Myocyte (in vitro differentiated cells): ENCODE measurements at places on chromosomes 2 and 18. TPM values are rescaled to one million over a fixed set of nuclear protein-coding genes. Genes with fewer than 3 reads are reported as not detected.

DNA sequence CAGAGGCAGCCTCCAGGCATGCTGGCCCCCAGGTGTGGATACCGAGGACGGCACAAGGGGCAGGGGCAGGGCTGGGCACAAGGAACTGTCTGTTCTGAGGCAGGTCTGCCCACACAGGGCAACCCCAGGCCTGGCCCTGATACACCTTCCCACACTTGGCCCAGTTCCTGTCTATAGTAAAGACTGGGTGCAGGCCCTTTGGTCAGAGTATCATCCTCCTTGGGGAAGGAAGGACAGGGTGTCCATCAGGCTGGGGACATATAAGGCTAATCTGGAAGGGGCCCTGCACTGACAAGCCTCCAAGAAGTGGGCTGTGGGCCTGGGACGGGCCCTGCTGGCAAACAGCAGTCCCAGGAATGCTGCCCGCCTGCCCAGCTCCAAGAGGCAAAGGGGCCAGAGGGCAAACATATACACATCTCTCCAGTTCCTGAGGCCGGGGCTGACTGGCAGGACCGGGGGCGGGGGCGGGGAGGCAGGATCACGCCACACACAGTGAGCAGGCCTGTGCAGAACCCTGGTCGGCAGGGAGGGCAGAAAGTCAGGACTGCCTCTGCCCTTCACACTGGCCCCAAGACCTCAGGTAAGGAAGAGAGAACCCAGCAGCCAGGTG is 18.9 kb downstream of the SDC1 start:
- no peak for DNase-seq

The EPC2 gene
- 16.0 and 20.6 TPM in 2 replicates for total RNA-seq

The TXNDC2 gene
- 0.10 TPM in 1 of 2 replicates, not detected in the other for total RNA-seq

The TLX2 gene
- 0.13 TPM in 1 of 2 replicates, not detected in the other for total RNA-seq

DNA sequence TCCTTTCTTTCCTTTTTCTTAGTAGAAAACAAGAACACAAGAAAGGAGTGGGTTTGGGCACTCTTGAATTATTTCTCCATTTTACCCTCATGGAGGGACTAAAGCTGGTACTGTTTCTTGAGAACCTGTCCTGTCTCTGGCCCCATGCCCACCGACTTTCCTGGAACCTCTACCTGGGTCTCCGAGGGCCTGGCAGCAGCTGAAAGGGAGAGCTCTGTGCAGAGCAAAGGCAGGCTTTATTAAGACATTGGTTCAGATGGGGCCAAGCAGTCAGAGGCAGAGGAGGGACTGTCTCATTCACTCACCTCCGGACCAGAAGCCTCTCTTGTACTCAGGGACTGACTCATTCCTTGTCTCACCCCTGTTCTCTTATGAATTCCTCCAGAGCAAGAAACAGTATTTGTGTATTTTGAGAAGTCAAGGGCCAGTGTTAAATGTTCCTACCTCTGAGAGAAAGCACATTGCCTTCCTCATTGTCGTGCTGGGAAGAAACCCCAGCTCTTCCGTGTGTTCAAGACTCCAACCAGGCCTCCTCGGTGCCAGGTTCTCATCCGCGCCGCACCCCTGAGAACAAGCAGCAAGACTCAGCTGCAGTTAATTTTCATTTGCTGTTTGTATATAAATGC is 201.9 kb upstream of the NT5C1B start:
- no peak for DNase-seq

GRCh38 chr18:5197461-5197860 is 404 bp upstream of the AKAIN1 start:
- no peak for DNase-seq

- DNase-seq, result no peak
These were observed 27.8 kb upstream of the MBOAT2 start for GRCh38 chr2:9031246-9031645.

The ASB18 gene
- 0.24 and 0.31 TPM in 2 replicates for total RNA-seq

DNA sequence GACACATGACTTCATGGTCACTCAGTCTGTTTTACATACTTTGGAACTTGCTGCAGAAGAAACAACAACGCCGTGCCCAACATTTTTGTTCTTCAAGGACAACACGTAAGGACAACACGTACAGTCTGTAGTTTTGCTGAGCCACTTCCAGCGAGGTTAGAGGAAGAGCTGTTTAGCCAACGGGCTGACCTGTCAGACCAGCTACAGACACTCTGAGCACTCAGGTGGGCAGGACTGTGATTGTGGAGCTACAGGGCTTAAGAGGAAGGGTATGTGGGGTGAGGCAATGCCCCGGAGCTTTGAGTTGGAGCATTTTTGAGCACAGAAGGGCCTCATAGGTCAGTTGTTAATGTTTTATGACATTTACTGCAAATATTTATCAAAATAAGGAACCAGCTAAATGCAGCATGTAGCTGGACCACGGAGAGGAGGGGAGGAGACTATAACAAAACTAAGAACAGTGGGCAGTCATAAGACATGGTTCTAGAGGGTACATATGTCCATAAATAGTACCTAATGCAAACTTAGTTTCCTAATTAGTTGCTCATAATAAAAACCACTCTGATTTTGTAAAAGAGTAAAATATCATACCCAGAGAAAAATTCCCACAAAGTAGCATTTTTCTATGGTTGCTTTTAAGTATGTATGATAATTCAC is 26.3 kb upstream of the NPC1 start:
- no peak for DNase-seq

DNA sequence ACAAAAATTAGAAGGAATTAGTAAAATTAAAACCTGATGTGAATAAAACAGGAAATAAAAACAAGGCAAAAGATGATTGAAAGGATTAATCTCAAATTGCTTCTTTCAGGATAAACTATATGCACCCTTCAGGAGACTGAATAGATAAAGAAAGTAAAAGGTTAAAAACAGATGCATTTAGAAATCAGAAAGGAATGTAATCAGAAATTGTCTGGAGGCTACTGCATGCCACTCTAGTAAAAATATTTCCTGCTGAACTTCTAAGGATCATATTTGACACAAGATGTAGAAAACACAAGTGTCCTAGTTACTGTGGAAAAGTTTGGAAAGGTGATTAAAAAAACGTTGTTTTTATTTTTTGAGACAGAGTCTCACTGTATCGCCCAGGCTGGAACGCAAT is 16.2 kb downstream of the CHCHD5 start:
- no peak for DNase-seq

The POMC gene
- not detected in 2 replicates for total RNA-seq

The TWIST2 gene
- total RNA-seq, result 5.0 and 9.2 TPM in 2 replicates

The PCARE gene
- 0.31 and 0.32 TPM in 2 replicates for total RNA-seq

DNA sequence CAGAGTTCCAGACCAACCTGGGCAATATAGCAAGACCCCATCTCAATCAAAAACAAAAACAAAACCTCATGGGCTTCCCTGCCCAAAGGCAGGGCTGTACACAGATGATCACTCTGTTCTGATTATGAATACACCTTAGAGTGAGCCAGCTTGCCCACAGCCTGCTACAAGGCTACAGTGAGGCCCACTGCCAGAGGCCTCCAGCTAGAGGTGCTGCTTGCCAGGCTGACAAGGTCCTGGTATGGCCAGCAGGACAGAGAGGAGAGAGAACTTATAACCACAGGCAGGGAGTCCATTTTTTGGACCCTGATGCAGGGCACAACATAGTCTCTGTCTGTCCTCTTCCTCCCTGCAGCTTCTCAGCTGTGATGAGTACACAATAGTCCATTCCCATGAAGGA is 41.5 kb downstream of the KANSL3 start:
- no peak for DNase-seq

GRCh38 chr2:148794558-148794957 is 80.5 kb upstream of the KIF5C start:
- DNase-seq, result no peak

The TGIF1 gene
- total RNA-seq, result 74.2 and 101 TPM in 2 replicates
